Spinal cord (tissue), 10 donors: ENCODE measurements at places on chromosomes 6 and 20.

DNA sequence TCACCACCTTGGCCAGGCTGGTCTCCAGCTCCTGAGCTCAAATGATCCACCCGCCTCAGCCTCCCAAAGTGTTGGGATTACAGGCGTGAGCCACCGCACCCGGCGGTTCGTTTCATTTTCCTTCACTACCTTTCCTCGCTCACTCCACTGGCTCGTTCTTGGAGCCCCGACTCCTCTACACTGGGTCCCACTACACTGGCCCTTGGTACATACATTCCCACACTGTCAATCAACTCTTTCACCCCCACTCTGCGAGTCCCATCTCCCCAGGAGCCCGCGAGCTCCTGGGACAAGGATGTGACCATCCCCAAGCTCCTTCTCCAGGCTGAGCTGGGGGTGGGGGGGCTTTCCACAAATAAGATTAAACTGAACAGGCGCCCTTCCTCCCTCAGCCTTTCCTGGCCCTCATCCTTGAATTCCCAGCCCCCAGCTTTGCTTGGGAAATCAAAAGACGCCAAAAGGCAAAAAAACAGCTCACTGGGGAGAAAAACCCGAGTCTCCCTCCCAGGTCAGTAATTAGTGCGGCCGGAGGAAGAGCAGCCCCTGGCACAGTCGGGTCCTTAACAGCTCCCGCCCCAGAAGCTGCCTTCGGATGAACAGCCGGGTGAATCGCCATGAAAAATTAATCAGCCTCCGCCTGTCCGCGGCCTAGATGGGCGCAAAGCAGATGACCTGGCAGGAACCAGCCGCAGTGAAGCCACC lies 42.8 kb upstream of the LY86 start:
- DNase-seq, result no peak

DNA sequence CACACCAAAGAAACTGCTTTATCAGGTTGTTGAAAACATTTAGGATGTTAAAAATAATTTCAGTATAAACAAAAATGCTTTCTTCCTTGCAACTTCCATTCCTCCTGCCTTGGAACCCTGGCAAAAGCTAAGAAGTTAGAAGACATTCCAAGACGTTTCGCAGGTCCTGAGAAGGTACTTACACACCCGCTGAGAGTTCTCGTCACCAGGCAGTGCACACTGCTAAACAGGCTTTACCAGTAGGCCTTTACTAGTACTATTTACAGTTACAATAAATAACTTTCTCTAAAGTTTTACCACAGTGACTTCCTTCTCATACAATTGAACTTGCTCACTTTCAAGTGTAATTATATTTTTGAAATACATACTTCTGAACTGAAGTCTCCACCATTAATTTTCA lies 81.4 kb upstream of the RPS6KA2 start:
- DNase-seq, result no peak

DNA sequence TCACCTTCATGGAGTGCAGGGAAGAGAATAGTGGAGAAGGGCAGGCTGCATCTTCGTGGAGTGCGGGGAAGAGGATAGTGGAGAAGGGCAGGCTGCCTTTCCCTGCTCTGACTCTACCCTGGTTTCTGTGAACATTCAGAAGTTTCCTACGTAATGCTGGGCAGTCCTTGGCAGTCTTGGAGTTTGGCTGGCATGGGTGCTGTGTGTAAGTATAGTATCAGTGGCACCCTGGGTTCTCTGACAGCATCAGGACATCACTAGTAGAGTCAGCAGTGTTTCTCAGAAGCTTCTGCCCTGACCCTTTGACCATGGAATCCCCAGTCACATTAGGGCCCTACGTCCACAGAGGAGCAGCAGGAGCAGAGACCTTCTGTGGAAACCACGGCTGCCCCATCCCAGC lies 352.9 kb downstream of the NRN1 start:
- no peak for DNase-seq

DNA sequence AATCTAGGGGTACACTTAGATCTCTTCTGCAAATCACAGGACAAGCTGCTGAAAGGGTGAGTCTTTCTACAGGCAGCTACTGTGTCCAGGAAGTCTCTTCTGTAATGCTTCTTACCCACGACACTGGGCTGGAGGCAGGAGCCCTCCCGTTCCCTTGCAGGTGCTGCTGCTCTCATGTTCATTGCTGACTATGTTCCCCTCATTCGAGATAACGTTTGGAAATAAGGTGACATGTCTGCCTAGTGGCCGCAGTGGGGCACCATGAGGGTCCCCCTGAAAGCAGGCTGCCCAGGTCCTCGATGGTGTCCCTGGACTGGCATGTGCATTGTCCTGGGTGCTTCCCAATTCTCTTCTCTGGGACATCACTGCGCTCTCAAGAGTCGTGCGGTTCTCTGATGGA lies 74.7 kb downstream of the SYNJ2 start:
- DNase-seq, result no peak

DNA sequence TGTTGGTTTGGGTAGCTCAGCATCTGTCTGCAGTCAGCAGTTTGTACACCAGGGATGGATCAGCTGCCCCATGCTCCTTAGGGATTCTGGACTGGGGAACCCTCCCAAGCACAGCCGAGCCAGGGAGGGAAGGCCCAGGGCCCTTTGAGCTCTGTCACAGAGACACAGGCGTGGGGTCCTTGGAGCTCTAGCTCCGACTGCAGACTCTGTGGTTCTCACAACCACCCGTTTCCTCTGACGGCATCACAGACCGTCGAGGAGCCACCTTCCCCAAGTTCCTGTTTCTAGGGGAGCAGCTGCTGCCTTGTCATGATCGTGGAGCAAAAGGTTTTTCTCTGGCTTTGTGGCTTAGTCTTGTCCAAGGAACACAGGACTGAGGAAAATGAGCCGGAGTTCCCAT lies at the start of gene SLA2:
SLA2 (minus strand) TSS at position 199 of the 400 bp plus-strand sequence. CDS start 4,861 bp downstream, outside the sequence.
- no peak for DNase-seq
